AML-193 (cell line): ENCODE measurements at places on chromosomes 6 and 20.

DNA sequence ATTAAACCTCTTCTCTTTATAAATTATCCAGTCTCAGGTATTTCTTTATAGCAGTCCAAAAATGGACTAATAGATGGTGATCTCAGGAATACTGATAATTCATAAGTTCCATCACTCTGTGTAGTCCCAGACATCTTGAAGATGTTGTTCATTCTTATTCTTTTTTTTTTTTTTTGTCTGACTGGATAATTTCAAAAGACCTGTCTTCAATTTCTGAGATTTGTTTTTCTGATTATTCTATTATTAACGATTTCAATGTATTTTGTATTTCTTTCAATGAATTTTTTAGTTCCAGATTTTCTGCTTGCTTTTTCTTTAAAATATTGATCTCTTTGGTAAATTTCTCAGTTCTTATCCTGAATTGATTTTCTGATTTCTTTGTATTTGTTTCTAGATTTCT lies 29.7 kb upstream of the ZNF337 start:
- DNase-seq: no peak

DNA sequence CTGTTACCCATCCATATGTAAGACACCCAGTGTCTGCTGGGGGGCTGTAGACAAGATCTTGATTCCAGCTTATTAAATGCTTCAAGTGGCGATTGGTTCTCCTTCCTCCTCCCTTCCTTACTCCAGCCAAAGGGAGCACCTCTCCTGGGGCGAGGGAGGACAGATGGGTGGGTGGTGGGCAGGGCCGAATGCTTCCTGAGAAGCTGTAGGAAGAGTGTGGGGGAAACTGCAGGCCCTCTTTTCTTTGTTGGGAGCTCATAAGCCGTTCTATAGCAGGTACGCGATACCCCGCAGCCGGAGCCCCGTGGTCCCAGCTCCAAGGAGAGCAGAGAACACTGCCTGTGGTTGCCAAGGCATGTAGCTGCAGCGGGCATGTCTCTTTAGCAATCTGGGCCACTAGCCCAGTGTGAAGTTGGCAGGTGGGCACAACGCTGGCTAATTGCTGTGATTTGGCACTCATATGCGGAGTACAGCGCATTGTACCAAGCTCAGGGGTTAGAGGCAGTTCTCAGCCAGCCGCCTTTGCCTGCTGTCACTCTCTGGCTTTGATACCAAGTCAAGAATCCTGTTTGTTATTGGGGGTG lies 14.7 kb upstream of the KCNG1 start:
- no peak for DNase-seq

DNA sequence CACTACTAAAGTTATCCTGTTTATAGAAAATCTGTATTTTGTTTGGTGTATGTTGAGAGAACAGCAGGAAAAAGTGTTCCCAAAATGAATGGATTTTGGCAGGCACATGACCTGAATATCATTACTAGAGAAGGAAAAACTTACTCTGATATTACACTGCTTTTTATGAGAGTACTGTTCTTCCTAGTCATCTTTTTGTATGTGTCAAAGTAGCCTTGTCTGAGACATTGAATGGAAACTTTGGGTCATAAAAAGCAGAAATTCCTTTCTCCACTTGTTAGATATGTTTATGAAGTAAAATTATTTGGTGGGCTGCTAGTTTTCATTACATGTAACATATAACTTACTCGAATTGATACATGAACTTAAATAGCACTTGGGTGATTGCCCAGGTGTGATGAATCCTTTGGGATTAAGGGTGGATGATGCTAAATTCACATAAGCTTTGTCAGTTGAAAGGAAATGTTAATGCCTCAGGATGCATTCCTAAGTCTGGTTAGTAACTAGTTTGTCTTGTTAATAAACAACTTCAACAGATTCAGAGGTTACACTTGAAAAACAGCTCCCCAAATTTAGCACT lies 206.7 kb downstream of the CENPW start:
- DNase-seq: no peak

- DNase-seq: no peak
Measured at GRCh38 chr6:35500782-35501181, 3.9 kb upstream of the TEAD3 start.
